ENCODE measurements at places on chromosomes 6 and 20. TPM values are rescaled to one million over a fixed set of nuclear protein-coding genes. Genes with fewer than 3 reads are reported as not detected.

MOXD1 gene
- total RNA-seq: not detected

PRR18 gene
- 0.33 TPM for total RNA-seq

PRSS35 gene
- total RNA-seq: not detected

HCRTR2 gene
- not detected for total RNA-seq

OR2H1 gene
- total RNA-seq: not detected

GRCh38 chr6:16277101-16277981 is 39.0 kb downstream of the GMPR start:
- H3K27ac ChIP-seq: no peak overlapping the region
- H3K4me1 ChIP-seq: peaks cover 14% of the 10 kb centered on the region
- DNase-seq: peak; percentile 26
- H3K36me3 ChIP-seq: no peaks in the 10 kb centered on the region

DNA sequence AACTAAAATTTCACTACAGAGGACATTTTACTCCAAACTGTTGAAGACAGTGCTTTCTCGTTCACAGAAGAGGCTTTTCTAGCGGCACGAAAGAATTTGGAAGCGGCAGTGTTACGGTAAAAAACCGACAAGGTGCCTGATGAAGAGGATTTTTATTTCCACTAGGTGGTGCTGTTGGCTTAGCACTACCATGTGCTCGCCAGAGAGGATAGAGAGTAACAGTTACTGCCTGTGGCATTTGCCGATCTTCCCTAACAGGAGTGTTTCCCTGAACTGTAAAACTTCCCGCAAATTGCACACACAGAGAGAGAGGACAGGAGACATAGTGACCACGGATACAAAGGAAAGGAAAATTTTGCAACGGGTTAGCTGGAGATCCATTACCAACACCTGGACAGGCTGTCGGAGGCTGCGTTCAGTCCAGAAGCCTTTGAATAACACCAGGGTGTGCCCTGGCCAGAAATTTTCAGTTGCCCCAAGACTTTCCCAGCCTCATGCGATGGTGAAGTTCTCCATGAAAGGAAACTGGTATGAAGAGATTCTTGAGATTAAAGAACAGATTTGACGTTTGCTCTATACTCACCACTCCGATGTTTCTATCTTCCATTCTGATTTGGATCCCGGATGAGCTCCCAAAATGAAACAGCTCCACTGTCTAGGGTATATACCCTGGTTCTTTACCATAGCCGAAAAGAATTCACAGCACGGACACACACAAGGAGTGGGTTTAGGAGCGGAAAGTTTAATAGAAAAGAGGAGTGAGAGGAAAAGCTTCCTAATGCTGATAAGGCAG is 48.1 kb downstream of the HLA-DPB1 start:
- no peaks in the 10 kb centered on the region for H3K4me1 ChIP-seq
- no peak overlapping the region for H3K4me3 ChIP-seq
- no peak for DNase-seq
- H3K36me3 ChIP-seq: no peaks in the 10 kb centered on the region
- H3K27me3 ChIP-seq: no peaks in the 10 kb centered on the region

DNA sequence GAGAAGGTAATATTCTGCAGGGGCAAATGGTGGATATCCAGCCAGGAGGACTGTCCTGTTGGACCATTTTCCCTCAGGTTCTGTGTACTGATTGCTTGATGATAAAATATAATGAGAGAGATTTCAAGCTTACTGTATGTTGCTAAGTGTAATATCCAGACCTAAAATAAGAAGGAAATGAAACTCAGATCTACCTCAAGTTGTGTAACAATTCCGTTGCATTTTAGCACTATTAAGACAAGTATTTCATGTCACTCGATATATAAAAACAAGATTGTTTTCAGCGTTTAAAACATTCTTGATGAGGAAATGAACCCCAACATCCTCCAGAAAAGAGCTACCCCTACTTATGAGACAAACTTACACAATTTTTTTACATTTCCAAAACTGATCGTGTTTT is 57.2 kb downstream of the RGS17 start:
- no peak for DNase-seq
- H3K36me3 ChIP-seq: no peaks in the 10 kb centered on the region
- H3K27me3 ChIP-seq: peaks cover 5% of the 10 kb centered on the region
- H3K4me3 ChIP-seq: no peak overlapping the region
- H3K4me1 ChIP-seq: no peaks in the 10 kb centered on the region

DNA sequence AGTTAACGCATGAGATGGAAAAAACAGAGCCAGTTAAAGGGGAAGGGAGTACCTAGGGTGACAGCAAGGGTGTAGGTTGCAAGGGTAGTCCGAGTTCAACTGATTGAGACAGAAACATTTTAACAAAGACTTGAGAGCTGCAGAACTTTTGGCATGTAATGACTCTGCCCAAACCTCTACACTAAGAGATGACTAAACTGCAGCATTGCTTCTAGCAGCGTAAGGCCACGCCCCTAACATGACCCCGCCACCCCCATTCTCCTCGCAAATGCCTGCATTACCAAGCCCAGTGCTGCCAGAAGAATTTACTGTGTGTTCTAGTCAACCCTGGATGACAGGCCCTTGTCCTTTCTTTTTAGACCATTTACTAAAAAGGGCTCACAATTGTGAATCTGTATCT is 6.3 kb upstream of the HINT3 start:
- no peak overlapping the region for H3K4me3 ChIP-seq
- DNase-seq: no peak
- H3K36me3 ChIP-seq: no peaks in the 10 kb centered on the region
- peaks cover 7% of the 10 kb centered on the region for H3K27me3 ChIP-seq
- peaks cover 5% of the 10 kb centered on the region for H3K4me1 ChIP-seq

GRCh38 chr20:45010399-45010828 is 44.1 kb downstream of the STK4 start:
- peaks cover 45% of the 10 kb centered on the region for H3K36me3 ChIP-seq
- H3K27me3 ChIP-seq: no peaks in the 10 kb centered on the region
- no peak overlapping the region for H3K4me3 ChIP-seq
- peaks cover 60% of the 10 kb centered on the region for H3K4me1 ChIP-seq

GRCh38 chr20:49400410-49400809 is 82.1 kb downstream of the KCNB1 start:
- DNase-seq: no peak
- no peaks in the 10 kb centered on the region for H3K4me1 ChIP-seq
- no peak overlapping the region for H3K27ac ChIP-seq
- H3K36me3 ChIP-seq: no peaks in the 10 kb centered on the region

DNA sequence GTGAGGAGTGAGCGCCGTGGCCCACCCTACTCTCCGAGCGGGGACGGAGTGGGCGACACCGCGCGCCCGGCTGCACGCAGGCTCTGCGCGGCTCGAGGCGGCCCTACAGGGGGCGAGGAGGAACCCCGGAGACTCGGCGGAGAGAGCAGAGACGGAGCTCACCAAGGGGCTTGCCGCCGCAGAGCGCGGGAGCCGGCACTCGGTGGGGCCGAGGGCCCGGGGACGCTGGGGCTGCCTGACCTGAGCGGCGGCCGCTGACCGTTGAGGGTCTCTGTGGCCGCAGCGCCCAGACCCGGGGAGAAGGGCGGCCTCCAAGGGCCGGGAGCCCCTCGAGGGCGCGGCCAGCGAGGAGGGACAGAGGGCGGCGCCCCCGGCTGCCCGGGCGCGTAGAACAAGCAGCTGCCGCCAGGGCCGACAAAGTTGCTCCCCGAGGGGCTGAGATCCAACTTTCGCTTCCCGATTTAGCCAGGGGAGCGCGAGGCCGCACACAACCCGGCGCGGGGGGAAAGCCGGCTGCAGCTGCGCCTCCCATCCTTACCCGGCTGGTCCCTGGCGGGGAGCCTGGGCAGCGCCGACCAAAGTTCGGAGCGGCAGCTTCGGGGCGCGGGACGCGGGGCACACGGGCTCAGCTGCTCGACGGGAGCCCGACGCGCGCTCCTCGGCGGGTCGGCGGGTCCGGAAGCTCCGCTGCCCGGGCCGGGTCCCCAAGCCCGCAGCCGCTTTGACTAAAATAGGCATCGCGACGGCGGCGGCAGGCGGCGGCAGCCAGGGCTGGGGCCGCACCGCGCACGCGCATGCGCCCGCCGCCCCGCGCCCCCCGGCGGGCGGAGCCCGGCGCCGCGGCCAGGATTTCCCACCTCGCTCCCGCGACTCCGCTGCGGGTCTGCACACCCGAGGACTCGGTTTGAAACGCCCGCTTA is 43.1 kb downstream of the POPDC3 start:
- peaks cover 73% of the 10 kb centered on the region for H3K27me3 ChIP-seq
- peak overlapping the region; percentile 40 for H3K4me3 ChIP-seq
- no peak overlapping the region for H3K27ac ChIP-seq
- DNase-seq: peak; percentile 43
- no peaks in the 10 kb centered on the region for H3K36me3 ChIP-seq

DNA sequence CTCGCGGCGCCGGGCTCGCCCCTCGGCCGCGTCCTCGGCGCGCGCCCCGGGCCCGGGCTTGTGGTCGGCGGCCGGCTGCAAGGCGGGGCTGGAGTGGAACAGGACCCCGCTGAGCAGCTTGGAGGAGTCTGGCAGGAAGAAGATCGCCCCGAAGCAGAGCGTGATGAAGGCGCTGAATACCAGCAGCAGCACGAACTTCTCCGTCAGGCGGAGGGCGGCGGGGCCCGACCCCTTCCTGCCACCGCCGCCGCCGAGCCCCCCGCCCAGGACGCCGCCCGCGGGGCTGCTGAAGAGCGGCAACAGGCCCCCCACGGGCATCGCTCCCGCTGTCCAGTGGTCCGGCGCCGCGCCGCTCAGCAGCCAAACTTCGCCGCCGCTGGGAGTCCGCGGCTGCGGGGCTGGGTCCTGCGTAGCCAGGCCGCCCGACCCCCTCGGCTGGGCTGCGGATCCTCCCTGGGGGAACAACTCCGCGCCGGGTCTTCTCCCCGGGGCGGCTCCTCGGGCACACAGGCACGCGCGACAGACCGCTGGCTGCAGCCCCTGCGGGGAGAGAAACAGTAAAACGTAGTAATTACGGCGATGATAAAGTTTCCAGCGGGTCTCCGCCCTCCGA is 707 bp downstream of the MAN1A1 start:
- peak; percentile 29 for DNase-seq
- peaks cover 27% of the 10 kb centered on the region for H3K36me3 ChIP-seq
- H3K27me3 ChIP-seq: no peaks in the 10 kb centered on the region

GRCh38 chr20:58895448-58896180 is 43.1 kb downstream of the GNAS start:
- peak overlapping the region; percentile 78 for H3K4me3 ChIP-seq
- H3K27ac ChIP-seq: peak overlapping the region; percentile 88
- H3K27me3 ChIP-seq: peaks cover 4% of the 10 kb centered on the region
- H3K4me1 ChIP-seq: peaks cover 66% of the 10 kb centered on the region

- no peaks in the 10 kb centered on the region for H3K27me3 ChIP-seq
- H3K4me3 ChIP-seq: no peak overlapping the region
- H3K4me1 ChIP-seq: no peaks in the 10 kb centered on the region
- H3K27ac ChIP-seq: no peak overlapping the region
- peaks cover 13% of the 10 kb centered on the region for H3K36me3 ChIP-seq
Measured at GRCh38 chr6:158472447-158472846, 87.4 kb upstream of the TMEM181 start.

DNA sequence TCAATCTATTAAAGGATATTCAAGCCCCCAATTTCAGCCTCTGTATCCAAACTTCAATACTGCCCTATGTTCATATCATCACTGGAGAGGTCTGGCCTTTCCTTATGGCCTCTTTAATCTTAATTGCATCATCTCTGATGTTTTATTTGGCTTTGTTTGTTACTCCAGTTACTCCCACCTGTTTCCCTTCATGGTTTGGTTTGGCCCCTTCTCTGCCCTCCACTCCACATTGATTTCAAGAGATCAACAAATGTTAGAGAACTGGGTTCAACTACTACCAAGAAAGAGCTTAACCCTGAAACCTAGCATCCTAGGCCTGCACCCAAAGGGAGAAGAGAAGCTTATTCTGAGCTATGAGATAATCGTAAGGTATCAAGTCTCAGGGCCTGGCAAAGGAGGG is 221.6 kb downstream of the LAMA2 start:
- DNase-seq: no peak
- H3K27ac ChIP-seq: no peak overlapping the region
- peaks cover 14% of the 10 kb centered on the region for H3K27me3 ChIP-seq
- no peak overlapping the region for H3K4me3 ChIP-seq

DNA sequence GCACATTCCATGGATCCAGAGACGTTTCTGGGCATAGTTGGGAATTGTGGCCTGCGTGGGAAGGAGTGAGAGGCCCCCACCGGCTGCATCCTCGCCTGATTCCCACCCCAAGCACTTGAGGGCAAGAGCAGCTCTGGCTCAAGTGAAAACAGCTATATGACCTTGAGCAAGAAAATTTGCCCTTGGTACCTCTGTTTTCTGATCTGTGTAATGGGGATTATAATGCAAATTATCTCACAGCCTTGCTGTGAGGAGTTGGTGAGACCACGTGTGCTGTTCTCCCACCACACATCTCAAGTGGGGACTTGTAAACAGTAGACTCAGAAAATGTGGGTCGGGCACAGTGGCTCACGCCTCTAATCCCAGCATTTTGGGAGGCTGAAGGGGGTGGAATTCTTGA is 602 bp downstream of the TGM6 start:
- H3K4me1 ChIP-seq: peaks cover 20% of the 10 kb centered on the region
- DNase-seq: no peak
- H3K36me3 ChIP-seq: no peaks in the 10 kb centered on the region

GRCh38 chr20:1621316-1621715 is 1.5 kb upstream of the SIRPB1 start:
- peaks cover 79% of the 10 kb centered on the region for H3K4me1 ChIP-seq
- H3K27ac ChIP-seq: peak overlapping the region; percentile 60
- DNase-seq: no peak

GRCh38 chr6:139763468-139764210 is 389.2 kb upstream of the CITED2 start:
- peaks cover 21% of the 10 kb centered on the region for H3K4me1 ChIP-seq
- peak overlapping the region; percentile 36 for H3K27ac ChIP-seq
- H3K36me3 ChIP-seq: peaks cover 2% of the 10 kb centered on the region
- H3K4me3 ChIP-seq: no peak overlapping the region
- H3K27me3 ChIP-seq: no peaks in the 10 kb centered on the region

DNA sequence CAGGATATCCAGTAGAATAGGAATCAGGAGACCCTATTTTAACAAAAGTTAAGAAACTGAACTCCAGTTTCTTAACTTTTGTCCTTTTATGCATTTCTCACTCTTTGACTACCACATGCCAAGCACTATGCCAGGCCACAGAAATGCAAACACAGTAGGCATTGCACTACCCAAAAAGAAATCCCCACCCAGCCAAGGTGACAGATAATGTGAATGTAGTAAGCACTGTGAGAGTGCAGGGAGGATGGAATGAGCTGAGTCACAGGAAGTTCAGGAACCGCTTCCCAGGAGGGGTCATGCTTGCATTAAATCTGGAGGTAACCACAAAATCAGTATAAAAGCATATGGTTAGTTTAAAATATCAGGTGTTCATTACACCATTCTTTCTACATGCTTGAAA is 20.1 kb upstream of the FAM83C start:
- peaks cover 13% of the 10 kb centered on the region for H3K36me3 ChIP-seq
- no peak overlapping the region for H3K4me3 ChIP-seq
- peaks cover 31% of the 10 kb centered on the region for H3K4me1 ChIP-seq
- H3K27me3 ChIP-seq: no peaks in the 10 kb centered on the region
- DNase-seq: no peak

GRCh38 chr6:161143663-161144430 is 130.0 kb downstream of the AGPAT4 start:
- H3K4me1 ChIP-seq: no peaks in the 10 kb centered on the region
- peaks cover 5% of the 10 kb centered on the region for H3K36me3 ChIP-seq
- H3K27me3 ChIP-seq: no peaks in the 10 kb centered on the region
- no peak for DNase-seq

GRCh38 chr6:33189164-33189563 is 3.1 kb downstream of the COL11A2 start:
- peaks cover 13% of the 10 kb centered on the region for H3K4me1 ChIP-seq
- H3K27me3 ChIP-seq: peaks cover 11% of the 10 kb centered on the region
- H3K36me3 ChIP-seq: peaks cover under 1% of the 10 kb centered on the region
- no peak for DNase-seq
